Stimulated activated CD8-positive, alpha-beta memory T cell treated with anti-CD3 and anti-CD28 coated beads, Interleukin-2, amount 100 ng/mL, for 1 hour (primary cell): ENCODE measurements at places on chromosomes 5 and 9.

DNA sequence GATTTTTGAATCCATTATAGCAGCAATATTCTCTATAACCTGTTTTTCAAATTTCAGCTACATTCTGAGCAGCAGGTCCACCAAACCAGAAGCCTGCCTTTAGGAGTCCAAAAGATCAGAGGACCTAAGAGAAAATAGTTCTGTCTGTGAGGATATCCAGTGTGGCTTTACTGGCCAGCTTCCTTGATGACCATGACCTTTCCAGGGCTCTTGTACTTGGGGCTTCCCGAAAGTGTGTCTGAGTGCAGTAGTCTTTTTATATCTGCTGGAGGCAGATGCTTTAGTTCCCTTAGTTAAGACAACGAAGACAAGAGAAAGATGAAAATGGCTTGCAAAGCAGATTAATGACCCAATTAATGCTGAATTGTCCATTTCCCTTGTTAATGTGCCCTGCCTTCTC, 72.4 kb downstream of the SGCD start:
- DNase-seq: no peak

DNA sequence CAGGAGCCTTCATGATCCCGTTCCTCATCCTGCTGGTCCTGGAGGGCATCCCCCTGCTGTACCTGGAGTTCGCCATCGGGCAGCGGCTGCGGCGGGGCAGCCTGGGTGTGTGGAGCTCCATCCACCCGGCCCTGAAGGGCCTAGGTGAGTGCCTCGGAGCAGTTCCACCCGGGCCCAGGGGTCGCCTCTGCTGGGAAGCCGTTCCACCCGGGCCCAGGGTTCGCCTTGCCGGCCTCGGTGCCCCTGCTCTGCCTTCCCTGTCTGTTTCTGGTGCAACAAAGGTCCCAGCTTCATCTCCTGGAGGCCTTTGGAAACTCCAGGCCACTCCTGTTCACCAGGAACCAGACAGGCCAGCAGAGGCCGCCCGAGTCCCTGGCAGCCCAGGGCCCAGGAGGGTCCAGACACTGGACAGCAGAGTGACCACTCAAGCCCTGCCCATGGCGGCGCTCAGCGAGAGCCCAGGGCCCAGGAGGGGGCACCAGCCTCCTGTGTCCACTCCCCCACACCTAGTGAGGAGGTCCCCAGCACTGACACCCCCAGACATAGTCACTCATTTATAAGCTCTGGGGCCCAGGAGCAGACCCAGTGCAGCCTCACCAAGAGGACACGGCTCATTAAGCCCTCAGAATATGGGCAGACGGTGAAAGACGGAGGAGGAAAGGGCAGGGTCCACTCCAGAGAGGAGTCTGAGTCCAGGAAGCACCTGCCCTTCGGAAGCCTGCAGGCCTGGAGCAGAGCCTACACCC, 7.5 kb downstream of the SLC6A19 start:
- DNase-seq: no peak

- no peak for DNase-seq
Observed at GRCh38 chr9:14380061-14380836, 66.3 kb upstream of the NFIB start.

DNA sequence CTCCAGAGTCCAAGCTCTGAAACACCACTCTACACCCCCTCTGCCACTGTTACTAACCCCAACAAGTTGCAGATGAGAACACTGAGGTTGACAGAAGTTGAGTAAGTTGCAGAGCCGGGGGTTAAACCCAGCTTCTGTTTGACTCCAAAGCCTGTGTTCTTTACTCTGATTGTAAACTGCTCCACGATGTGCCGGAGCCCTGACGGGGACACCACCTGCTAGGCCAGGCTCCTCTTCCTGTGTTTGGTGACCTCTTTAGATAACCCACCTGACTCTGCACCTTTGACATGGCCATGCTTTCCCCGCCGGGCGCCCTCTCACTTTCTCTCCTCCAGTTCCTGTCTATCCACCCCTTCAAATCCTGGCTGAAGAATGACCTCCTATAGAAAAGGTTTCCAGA, 96.7 kb downstream of the PAX5 start:
- DNase-seq: no peak

DNA sequence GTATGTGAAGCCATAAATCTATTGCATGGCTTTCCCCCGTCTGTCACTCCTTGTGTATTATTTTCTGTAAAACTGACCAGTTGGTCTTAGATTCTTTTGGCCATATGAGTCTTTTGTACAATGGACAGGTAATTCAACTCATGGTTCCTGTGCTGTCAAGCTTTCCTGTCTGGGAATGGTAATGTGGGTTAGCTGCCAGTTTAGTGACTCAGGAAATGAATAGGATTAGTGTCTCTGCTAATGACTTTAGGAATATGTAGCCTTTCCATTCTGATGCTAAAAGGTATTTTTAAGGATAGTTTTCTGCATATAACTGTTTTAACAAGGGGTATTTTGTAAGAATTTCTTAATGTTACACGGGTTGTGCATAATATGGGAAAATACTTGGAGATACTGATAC, 182.7 kb downstream of the PBX3 start:
- DNase-seq: no peak

- DNase-seq: no peak
Observed at GRCh38 chr5:171845857-171846256, 60.2 kb downstream of the SMIM23 start.

DNA sequence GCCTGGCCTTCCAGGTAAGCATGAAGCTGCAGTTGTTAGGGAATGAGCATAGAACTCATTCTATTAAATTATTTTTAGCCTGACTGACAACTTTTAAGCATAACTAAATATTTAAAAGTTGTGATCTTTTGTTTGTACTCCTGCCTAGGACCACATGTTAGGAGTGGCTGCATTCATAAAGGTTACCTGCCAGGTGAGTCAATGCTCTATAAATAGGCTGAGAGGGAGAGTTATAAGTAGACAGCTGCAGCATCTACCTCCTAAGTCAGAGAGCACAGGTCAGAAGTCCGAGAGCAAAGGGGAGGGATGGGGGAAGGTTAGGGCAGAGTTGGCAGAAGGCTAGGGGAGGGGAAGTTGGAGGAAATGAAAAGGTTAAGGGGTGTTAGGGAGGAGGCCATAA, 292.4 kb upstream of the TLE4 start:
- no peak for DNase-seq

- DNase-seq: no peak
Observed at GRCh38 chr9:74083681-74084433, 413.3 kb upstream of the RORB start.

DNA sequence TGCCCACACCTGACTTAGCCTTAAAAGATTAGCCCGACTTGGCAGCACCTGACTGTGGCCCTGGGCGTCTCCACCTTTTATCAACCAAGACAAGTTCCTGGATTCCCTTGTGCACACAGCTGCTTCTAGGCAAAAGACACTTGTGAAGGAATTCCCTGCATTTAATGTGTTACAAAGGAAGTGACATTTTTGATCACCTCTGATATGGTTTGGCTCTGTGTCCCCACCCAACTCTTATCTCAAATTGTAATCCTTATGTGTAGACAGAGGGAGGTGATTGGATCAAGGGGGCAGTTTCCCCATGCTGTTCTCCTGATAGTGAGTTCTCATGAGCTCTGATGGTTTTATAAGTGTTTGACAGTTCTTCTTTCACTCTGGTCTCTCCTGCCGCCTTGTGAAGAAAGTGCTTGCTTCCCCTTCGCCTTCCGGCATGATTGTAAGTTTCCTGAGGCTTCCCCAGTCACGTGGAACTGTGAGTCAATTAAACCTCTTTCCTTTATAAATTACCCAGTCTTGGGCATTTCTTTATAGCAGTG, 2.6 kb upstream of the CPEB4 start:
- DNase-seq: no peak

- no peak for DNase-seq
Observed at GRCh38 chr5:151662805-151663204, 23.9 kb downstream of the SPARC start.

DNA sequence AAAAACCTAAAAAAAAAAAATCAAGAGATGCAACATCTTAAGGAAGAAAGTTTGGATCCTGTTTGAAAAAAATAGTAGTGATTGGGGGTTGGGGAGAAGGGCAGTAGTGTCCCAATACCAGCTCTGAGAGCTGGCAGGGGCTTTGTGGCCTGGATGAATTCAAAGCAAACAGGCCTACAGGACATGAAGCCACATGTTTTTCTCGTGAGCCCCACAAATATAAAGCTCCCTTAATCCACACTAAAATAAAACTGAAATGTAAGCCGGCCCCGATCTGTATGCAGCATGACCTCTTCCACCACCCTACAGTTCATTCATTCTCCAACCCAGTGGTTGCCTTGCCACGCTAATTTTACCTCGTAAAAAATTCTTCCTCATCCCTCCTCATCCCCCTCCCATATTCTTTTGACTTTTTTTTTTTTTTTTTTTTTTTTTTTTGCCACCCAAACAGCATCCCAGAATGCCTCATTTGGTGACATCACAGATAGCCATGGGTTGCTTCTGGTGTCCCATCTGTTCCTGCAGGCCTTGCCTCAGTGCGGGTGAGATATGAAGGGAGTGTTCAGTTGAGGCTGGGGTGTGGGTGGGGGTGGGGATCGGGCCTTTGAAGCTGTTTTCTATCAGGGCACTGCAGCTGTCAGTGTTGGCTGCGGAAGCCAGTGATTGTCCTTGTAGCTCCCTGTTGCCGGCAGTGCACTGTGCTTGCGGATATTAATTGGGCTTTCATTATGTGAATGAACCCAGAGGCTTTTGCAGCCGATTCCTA, 81.6 kb upstream of the NFIB start:
- DNase-seq: no peak

GRCh38 chr5:139415221-139415861, 11.5 kb upstream of the SPATA24 start:
- DNase-seq: no peak

DNA sequence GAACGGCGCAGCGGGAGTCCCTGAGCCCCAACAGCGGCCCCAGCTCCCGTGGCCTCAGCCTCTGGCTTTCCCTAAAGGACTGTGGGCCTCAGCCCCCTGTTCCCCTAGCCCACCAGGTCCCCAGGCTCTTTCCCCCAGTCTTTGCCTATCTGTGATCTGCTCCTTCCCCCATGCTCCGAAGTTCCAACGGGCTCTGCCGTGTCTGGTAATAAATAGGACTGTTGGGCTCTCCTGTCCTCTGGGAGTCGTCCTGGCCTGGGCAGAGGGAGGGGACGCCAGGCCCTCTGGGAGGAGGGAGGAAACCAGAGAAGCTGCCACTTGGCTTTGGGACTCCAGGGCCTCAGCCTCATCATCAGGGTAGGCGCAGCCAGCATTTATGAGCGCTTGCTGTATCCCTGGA, 28.1 kb downstream of the ADGRD2 start:
- DNase-seq: no peak
